ENCODE measurements at places on chromosomes 5 and 9.

- no peak for DNase-seq
Observed at GRCh38 chr9:134658378-134658955, 16.9 kb downstream of the COL5A1 start.

DNA sequence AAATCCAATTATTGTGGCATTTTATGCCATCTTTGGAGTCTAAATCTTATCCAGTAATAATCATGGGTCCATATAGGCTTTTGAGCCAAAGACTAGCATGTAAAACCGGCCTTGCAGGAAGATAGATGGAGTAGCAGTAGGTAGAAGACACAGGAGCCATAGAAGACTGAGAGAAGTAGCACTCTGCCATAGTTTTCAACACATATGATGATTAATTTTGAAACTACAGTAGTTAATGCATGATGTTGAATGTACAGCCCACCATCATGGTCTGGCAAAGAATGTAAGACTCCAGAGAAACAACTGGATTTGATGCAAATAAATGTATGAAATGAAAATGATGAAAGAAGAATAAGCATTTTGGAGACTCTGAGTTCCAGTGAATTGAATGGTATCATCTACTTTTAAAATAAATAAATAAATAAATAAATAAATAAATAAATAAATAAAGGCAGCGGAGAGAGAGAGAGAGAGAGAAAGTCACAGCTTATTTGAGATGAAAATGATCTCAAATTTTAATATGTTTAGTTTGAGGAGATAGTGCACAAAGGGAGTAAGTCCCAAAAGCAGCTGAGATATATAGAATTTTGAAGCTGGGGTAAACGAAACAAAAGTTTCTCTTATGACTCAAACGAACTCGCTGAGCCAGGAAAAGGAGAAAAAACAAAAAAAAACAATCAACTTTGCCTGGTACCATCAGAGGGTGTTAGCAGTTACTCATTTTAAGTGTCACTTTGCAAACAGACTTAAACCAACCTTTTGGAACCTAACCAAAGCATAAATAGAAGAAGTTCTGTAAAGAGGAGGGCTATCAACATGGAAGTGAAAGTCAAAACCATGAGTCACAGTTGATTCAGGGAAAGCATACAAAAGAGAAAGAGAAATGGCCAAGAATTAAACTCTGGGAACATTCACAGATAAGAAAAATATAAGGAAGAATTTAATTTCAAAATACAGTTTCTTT lies 388.7 kb downstream of the CETN3 start:
- no peak for DNase-seq

DNA sequence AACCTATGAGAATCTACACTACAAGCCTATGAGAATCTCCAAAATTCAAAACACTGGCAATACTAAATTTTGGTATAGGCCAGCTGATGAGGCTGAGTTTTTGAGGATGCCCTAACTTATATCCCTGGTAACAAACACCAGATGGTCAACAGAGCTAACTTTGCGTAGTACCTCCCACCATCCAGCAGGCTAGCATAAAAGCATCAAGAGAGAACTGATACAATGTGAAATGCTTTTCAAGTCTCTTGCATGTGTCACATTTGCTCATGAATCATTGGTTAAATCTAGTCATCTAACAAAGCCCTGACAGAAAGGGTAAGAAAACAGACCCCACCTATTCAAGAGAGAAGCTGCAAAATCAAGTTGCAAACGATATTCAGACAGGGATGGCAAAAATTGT lies 1609.7 kb upstream of the CDH9 start:
- DNase-seq, result no peak

DNA sequence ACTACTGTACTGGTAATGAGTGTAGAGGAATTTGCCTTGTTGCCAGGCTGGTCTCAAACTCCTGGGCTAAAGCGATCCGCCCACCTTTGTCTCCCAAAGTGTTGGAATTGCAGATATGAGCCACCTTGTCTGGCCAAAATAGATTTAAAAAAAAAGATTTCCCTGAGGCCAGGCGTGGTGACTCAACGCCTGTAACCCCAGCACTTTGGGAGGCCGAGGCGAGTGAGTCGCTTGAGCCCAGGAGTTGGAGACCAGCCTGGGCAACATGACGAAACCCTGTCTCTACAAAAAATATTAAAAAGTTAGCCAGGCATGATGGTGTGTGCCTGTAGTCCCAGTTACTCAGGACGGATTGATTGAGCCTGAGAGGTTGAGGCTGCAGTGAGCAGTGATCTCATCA lies 62.5 kb downstream of the IPO11 start:
- DNase-seq, result no peak

DNA sequence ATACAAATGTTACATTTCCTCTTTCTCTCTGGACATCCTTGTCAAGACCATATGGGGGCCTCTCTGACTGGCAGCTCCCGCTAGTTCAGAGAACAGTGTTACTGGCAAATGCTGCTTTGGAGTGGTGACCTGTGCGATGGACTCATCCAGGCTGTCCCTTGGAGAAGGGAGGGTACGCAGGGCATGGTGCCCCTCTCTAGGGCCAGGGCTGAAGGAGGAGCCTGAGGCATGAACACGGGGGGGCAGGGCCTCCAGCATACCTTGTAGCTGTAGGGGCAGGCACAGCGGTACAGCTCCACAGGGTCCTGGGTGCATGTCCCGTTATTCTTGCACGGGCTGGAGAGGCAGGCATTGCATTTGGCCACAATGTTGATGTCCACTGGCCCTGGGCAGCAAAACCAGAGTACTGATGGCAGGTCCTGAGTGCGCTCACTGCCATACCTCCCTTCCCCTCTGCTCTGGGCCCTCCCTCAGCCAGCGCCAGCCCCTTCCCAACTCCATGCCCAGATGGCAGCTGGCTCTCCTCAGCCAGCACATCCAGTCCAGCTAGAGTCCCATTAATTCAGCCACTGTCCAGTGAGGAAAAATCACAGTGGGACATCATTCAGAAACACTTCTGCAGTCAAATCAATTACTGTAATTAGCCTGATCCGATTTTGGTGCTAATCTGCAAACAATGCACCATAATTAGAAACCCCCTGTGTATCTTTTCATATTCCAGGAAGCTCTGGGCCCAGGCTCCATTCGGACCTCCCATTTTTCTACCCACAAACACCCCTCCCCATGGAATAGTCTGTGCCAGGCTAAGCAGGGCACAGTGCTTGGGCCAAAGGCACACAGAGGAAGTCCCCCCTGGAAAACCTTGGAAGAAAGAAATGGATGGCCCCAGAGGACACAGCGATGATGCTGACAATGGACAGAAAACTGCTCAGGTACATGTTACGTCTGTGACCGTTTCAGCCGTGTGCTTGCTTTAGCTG lies 128.8 kb upstream of the PANK3 start:
- DNase-seq, result no peak

GRCh38 chr5:172841-173251 lies 18.4 kb upstream of the LRRC14B start:
- no peak for DNase-seq

DNA sequence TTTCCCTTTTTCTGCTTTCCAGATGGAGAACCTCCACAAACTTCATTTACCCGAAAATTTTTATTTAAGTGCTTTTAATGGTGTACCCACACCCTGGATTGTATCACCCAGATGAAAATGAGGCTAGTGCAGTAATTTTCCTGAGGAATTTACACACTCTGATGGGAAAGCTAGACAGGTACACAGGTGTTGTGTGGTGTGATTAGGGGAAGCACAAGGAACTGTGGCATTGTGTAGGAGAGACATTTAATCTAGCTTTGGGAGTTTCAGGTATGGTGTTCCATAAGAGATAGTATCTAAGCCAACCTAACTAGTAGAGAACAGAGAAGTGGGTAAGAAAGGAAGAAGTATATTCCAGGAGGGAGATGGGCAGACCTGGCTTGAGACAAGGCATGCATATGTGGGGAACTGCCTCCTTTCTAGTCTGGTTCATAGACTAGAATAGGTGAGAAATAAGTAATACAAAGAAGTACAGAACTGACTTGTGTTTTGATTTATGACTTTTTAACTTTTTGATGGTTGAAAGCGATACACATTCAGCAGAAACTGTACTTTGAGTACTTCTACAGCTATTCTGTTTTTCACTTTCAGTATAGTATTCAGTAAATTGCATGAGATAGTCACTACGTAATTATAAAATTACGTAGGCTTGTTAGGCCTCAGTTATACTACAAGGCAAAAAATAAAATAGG lies 22.9 kb upstream of the ROPN1L start:
- DNase-seq, result no peak

GRCh38 chr9:131500939-131501541 lies 1.7 kb upstream of the POMT1 start:
- peak; percentile 24 for DNase-seq

- no peak for DNase-seq
Observed at GRCh38 chr5:21145376-21145775, 1157.4 kb upstream of the CDH18 start.

DNA sequence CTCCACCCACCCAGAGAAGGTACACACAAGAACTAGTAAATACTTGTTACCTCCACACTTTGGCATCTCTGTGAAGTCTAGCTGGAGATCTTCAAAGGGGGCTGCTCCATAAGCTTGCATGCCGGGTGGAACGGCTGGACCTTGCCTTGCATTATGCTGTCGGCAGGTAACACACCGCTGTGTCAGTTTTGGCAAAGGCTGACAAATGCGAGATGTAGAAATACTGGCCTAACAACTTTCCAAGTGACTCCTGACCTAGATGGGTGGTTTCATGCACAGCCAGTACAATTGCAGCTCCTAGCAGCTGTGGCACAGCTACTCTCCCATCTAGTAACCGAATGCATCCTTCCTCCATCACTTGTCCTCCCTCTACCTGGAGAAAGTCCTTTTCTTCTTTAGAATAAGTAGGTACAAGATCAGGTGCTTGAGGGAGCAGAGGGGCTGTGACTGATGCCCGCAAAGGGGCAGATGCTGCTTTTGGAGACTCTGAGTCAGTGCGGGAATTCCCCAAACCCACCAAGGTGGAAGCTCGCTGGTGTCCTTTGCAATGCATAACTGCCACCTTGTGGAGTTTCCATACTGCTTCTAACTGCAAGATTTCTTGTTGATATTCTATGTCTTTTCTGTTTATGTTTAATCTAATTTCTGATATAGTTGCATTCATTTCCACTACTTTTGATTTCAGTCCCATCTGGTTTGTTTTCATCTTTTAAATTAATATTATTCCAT lies 78.4 kb downstream of the TMEM161B start:
- DNase-seq, result no peak

GRCh38 chr5:135039271-135040033 lies 5.4 kb upstream of the PITX1 start:
- DNase-seq, result peak; percentile 29

- DNase-seq, result no peak
Observed at GRCh38 chr5:145975361-145976066, 39.1 kb downstream of the SH3RF2 start.

DNA sequence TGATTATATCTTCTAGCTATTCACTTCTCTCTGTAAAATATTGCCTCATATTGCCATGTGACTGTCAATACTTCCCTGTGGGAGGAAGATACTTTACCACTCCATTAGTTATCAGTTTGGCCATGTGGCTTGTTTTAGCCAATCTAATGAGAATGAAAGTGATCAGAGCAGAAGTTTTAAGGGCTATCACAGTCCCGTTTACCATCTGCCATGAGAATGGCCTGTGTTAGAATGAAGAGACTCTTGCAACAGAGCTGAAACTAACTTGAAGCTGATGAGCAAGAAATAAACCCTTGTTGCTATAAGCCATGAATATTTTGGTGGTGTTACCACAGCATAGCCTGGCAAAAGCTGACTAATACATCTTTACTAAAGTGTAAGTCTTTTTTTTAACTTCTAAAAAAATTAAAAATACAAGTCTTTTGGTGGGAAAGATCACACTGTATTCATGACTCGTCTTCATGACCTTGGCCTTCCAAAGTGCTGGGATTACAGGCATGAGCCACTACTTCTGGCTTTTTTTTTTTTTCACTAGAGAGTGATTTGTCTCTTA lies 68.0 kb upstream of the CTNNA1 start:
- no peak for DNase-seq

- no peak for DNase-seq
Observed at GRCh38 chr5:31396611-31397295, 135.1 kb downstream of the DROSHA start.

GRCh38 chr5:133404724-133405123 lies 207.6 kb downstream of the FSTL4 start:
- DNase-seq, result no peak

GRCh38 chr5:113085084-113085414 lies 108.5 kb downstream of the DCP2 start:
- no peak for DNase-seq

DNA sequence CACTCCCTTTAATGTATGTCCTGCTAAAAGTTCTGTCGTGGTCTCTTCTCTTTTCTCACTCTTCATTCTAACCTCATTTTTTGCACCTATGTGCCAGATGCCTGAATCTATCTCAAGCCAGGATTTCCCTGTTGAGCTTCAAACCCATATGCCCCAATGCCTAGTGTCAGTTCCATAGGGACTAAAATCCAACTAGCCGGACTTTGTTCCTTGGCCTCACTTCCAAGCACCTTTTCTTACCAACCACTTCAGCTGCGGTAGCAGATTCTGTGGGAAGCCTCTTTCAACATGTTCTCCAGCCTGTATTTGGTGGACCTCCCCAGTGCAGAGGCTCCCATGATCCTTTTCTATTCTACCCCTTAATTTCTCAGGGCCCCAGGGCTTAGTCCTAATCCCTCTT lies 17.5 kb downstream of the C9orf57 start:
- DNase-seq, result no peak

GRCh38 chr5:60674251-60675069 lies 25.5 kb downstream of the DEPDC1B start:
- no peak for DNase-seq

All from stimulated activated CD4-positive, alpha-beta T cell treated with anti-CD3 and anti-CD28 coated beads, Interleukin-12 subunit alpha, Interleukin-12 subunit beta, amount 100 ng/mL, for 4 hours (primary cell).